ENCODE measurements at places on chromosomes 3 and 15. TPM values are rescaled to one million over a fixed set of nuclear protein-coding genes. Genes with fewer than 3 reads are reported as not detected.

The HYAL1 gene
- 0.14 TPM for total RNA-seq

The KLHDC8B gene
- total RNA-seq = 8.4 TPM

The STAC gene
- total RNA-seq = not detected

The SLC15A2 gene
- total RNA-seq = 17.3 TPM

The TLR9 gene
- total RNA-seq = 26.5 TPM

The LRTM1 gene
- not detected for total RNA-seq

The RPL15 gene
- total RNA-seq = 2,950 TPM

The UBR1 gene
- 56.0 TPM for total RNA-seq

The DUOXA2 gene
- total RNA-seq = not detected

The CAV3 gene
- not detected for total RNA-seq

The NRROS gene
- 1.0 TPM for total RNA-seq

The VPS18 gene
- 12.6 TPM for total RNA-seq

The EPB42 gene
- total RNA-seq = not detected

The CCRL2 gene
- total RNA-seq = not detected

The CFAP91 gene
- total RNA-seq = not detected

The PRICKLE2 gene
- total RNA-seq = not detected

The SI gene
- not detected for total RNA-seq

The IMPG2 gene
- 0.32 TPM for total RNA-seq

The LTF gene
- total RNA-seq = not detected

The MELTF gene
- total RNA-seq = 0.07 TPM

The CHDH gene
- total RNA-seq = not detected

The KBTBD13 gene
- total RNA-seq = not detected

The SELENOS gene
- 14.9 TPM for total RNA-seq

The NR2E3 gene
- total RNA-seq = not detected

Data from Karpas-422 (cell line).